ENCODE measurements at places on chromosomes 7 and 10. TPM values are rescaled to one million over a fixed set of nuclear protein-coding genes. Genes with fewer than 3 reads are reported as not detected.

DNA sequence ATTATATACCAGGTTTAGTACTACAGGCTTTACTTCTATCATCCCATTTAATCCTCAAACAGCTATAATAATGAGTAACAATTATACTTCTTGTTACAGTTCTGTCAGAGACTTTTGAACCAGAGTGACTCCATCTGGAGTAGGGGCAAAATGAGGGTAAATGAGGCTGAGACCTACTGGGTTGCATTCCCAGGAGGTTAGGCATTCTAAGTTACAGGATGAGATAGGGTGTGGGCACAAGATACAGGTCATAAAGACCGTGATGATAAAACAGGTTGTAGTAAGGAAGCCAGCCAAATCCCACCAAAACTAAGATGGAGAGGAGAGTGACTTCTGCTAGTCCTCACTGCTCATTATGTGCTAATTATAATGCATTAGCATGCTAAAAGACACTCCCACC is 3.9 kb downstream of the YME1L1 start:
- no peak overlapping the region for H3K27ac ChIP-seq
- no peak for DNase-seq
- no peak overlapping the region for H3K4me3 ChIP-seq
- peaks cover 37% of the 10 kb centered on the region for H3K36me3 ChIP-seq
- no peaks in the 10 kb centered on the region for H3K27me3 ChIP-seq

DNA sequence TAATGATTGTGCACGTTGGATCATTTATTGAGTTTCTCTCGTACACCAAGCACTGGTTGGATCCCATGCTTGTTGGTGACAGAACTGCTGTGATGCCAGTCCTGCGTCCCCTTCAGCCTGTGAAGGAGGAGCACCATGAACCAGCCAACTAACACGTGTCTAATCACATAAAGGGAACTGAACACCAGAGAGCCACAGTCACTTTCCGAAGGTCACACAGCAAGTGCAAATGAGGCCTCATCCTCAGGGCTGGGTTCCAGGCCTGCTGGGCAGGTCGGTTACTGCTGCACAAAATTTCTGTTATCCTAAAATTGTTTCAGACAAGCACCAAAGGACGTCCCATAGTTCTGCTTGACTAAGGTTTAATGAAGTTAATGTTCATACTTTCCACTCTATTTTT is 332.0 kb upstream of the ZNF32 start:
- H3K4me3 ChIP-seq, result no peak overlapping the region
- H3K27ac ChIP-seq, result no peak overlapping the region
- H3K27me3 ChIP-seq, result no peaks in the 10 kb centered on the region
- no peaks in the 10 kb centered on the region for H3K4me1 ChIP-seq
- DNase-seq, result no peak

Gene GSTO2
- 3.3 TPM for total RNA-seq

Gene ASB15
- 10.3 TPM for total RNA-seq

Gene PLEKHS1
- not detected for total RNA-seq

DNA sequence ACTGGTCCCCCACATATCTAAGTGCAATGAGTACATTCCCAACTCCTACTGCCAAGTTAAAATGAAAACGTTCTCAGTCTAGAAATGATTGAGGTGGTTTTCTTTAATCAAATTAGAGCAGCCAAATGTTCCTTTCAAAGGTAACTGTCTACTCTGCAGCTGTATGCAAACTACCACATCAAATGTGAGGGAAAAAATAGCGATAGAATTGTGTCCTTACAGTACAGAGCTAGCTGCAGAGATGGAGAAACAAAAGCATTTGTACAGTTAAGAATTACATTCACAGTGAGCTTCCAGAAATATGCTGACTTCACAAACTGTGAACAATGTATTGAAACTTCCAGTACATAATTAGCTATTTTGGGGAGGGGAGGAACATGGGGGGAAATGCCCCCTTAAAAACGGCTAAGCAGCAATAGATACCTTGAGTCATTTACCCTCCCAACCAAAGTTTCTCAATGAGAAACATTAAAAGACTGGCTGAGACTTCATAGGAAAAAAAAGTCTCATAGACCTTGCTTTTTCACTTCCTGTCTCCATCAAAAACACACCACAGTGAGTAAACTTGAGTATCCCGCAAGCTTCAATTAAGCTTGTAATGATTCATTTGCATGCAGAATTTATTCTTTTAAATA is 22.9 kb downstream of the CDK6 start:
- H3K27ac ChIP-seq, result no peak overlapping the region
- DNase-seq, result no peak
- H3K4me1 ChIP-seq, result peaks cover 13% of the 10 kb centered on the region
- no peaks in the 10 kb centered on the region for H3K36me3 ChIP-seq
